ENCODE measurements at places on chromosomes 12 and 14. TPM values are rescaled to one million over a fixed set of nuclear protein-coding genes. Genes with fewer than 3 reads are reported as not detected.

GRCh38 chr12:52417740-52418139 is 11.6 kb upstream of the KRT82 start:
- no peaks in the 10 kb centered on the region for H3K36me3 ChIP-seq
- H3K27ac ChIP-seq: no peak overlapping the region
- H3K27me3 ChIP-seq: no peaks in the 10 kb centered on the region
- H3K4me1 ChIP-seq: peaks cover 4% of the 10 kb centered on the region

DNA sequence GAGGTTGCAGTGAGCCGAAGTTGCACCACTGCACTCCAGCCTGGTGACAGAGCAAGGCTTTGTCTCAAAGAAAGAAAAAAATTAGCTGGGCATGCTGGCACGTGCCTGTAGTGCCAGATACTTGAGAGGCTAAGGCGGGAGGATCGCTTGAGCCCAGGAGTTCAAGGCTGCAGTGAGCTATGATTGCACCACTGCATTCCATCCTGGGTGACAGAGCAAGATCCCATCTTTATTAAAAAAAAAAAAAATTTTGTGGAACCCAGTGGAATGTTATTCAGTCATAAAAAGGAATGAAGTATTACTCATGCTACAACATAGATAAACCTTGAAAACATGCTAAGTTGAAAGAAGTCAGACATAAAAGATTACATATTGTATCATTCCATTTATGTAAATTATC is 8.3 kb upstream of the ERBB3 start:
- H3K27ac ChIP-seq: no peak overlapping the region
- no peaks in the 10 kb centered on the region for H3K4me1 ChIP-seq
- H3K27me3 ChIP-seq: no peaks in the 10 kb centered on the region
- DNase-seq: no peak
- no peak overlapping the region for H3K4me3 ChIP-seq

GRCh38 chr14:82412545-82412944 is 878.9 kb upstream of the SEL1L start:
- H3K27ac ChIP-seq: no peak overlapping the region
- H3K36me3 ChIP-seq: no peaks in the 10 kb centered on the region
- H3K27me3 ChIP-seq: no peaks in the 10 kb centered on the region
- H3K4me3 ChIP-seq: no peak overlapping the region
- no peak for DNase-seq

KRT77 gene
- total RNA-seq: not detected

All from ovary (tissue), 10 donors.